Upper lobe of left lung (tissue), 6 donors: ENCODE measurements at places on chromosomes 4 and X. TPM values are rescaled to one million over a fixed set of nuclear protein-coding genes. Genes with fewer than 3 reads are reported as not detected.

The HTN3 gene
- total RNA-seq, result not detected

The CFAP97 gene
- total RNA-seq, result 29.8 TPM

The RBM46 gene
- total RNA-seq, result not detected

- no peak for DNase-seq
Observed at GRCh38 chr4:189304167-189304566, 636.5 kb upstream of the FRG1 start.

DNA sequence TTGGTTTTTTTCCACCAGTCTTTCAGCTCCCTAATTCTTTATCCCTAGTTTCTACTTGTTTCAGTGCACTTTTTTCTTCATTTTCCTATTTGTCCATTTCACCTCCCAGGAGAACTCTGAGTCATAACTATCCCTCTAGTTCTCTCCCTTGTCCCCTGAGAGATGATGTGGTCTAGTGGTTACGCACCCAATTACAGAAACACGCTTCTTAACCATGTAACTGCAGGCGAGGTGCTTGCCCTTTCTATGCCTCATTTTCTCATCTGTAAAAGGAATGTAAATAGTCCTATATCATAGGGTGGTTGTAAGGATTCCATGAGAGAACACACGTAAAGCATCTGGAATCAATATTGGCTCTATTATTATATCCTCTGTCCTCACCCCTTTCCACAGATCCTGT is 8.8 kb upstream of the GRPR start:
- DNase-seq, result no peak
